Progenitor cell of endocrine pancreas (in vitro differentiated cells): ENCODE measurements at places on chromosomes 12 and 14. TPM values are rescaled to one million over a fixed set of nuclear protein-coding genes. Genes with fewer than 3 reads are reported as not detected.

Gene ERGIC2
- 105 and 115 TPM in 2 replicates for total RNA-seq

Gene AICDA
- total RNA-seq: not detected in 2 replicates

Gene LAG3
- 2.2 and 2.5 TPM in 2 replicates for total RNA-seq

Gene CYP27B1
- 2.0 and 2.5 TPM in 2 replicates for total RNA-seq

DNA sequence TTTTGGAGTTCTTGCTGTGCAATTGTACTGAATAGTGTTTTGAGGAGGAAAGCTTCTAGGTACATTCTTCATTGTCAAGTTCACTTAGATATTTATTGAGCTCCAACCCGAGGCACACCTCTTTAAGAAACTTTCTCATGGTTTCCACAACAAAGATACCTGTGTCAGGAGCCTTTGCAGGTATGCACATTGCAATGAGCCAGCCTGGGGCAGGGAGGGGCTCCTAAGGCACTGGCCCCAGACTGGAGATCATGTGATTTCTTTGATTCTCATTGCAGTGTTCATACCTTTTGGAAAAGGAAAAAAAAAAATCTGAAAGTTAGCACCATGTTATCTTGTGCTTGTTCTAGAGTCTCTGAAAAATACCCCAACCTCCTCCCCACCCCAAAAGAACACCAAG lies 80.3 kb downstream of the PRMT8 start:
- peak overlapping the region; percentile 15 for H3K4me3 ChIP-seq
- no peaks in the 10 kb centered on the region for H3K36me3 ChIP-seq

DNA sequence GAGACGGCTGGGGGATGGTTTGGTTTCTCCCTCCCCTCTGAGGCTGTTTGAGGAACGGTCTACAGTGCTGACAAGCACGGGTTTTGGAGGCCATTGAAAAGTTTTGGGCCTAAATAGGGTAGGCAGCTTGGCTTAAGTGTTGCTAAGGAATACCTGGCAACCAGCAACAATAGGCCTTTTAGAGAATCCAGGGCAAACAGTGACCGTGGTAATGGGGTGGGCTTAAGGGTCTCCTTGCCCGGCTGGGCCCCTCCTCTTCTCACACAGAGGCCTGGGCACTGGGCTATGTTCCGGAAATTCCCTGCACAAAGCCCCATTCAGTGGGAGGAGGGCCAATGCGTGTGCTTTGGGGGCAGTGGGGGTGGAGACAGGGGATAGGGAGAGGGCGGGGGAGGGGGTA lies 55.4 kb downstream of the ASCL1 start:
- peaks cover 14% of the 10 kb centered on the region for H3K4me1 ChIP-seq
- no peaks in the 10 kb centered on the region for H3K36me3 ChIP-seq
- peak overlapping the region; percentile 27 for H3K27ac ChIP-seq

- H3K27me3 ChIP-seq: peaks cover 16% of the 10 kb centered on the region
- no peaks in the 10 kb centered on the region for H3K36me3 ChIP-seq
- H3K4me3 ChIP-seq: no peak overlapping the region
- DNase-seq: no peak
These were observed 449.3 kb downstream of the FOXG1 start for GRCh38 chr14:29215853-29216252.

DNA sequence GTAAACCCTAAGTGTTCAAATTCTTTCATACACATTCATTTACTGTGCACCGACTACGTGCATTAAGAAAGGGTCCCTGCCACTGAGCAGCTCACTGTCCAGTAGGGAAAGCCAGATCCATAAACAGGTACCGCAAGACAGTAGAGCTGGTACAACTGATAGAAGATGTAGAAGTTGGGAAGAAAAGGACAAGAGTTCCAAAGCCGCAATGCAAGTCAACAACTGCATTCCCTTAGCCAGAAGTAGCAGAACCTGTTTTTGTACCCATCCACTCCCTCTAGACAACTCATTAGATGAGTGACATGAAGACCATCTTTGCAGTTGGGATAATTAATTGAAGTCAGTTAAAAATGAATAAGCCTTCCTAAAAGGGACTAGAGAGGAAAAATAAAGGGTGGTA lies 1.3 kb downstream of the SENP1 start:
- no peaks in the 10 kb centered on the region for H3K36me3 ChIP-seq
- H3K27me3 ChIP-seq: no peaks in the 10 kb centered on the region
- H3K27ac ChIP-seq: peak overlapping the region; percentile 19
- H3K4me1 ChIP-seq: peaks cover 28% of the 10 kb centered on the region
- H3K4me3 ChIP-seq: peak overlapping the region; percentile 98

DNA sequence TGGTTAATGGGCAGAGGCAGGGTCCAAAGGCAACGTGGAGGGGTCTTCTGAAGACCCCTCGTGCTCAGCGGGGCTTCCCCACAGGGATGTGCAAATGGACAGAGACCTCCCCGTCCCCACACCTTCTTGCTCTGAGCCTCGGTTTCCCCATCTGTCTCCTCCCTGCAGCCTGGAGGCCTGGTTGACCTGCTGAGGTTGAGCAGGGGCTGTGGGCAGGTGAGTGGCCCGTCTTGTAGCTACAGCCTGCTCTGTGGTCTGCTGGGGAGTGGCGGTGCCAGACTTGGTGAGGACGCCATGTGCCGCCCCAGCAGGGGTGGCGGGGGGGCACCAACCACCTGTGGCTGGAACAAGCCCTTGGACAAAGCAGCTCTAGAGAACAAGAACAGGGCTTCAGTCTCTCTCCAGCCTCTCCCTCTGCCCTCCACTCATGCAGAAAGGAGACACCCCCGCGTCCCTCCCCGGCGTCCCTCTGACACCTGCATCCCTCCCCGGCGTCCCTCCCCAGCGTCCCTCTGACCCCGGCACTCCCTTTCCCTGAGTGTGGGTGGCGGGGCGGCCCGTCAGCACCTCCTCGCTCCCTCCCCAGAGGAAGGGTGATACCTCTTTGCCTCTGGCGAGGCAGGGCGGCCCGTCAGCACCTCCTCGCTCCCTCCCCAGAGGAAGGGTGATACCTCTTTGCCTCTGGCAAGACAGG lies 83.7 kb downstream of the NOC4L start:
- no peak overlapping the region for H3K4me3 ChIP-seq
- H3K4me1 ChIP-seq: no peaks in the 10 kb centered on the region
- peaks cover 23% of the 10 kb centered on the region for H3K27me3 ChIP-seq
- DNase-seq: no peak
- H3K27ac ChIP-seq: no peak overlapping the region

DNA sequence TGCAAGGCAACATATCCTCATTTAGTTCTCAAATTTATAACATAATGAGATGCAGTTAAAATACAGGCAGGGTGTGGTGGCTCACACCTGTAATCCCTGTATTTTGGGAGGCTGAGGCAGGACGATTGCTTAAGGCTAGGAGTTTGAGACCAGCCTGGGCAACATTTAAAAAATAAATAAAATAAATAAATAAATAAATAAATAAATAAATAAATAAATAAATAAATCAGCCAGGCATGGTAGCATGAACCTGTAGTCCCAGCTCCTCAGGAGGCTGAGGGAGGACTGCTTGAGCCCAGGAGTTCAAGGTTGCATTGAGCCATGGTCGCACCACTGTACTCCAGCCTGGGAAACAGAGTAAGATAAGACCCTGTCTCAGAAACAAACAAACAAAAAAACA lies 39.4 kb downstream of the TCHP start:
- no peak for DNase-seq
- H3K27ac ChIP-seq: no peak overlapping the region
- no peak overlapping the region for H3K4me3 ChIP-seq
- no peaks in the 10 kb centered on the region for H3K27me3 ChIP-seq

GRCh38 chr12:77064896-77065360 lies 441 bp downstream of the E2F7 start:
- peaks cover 7% of the 10 kb centered on the region for H3K27me3 ChIP-seq
- no peak for DNase-seq
- peaks cover 4% of the 10 kb centered on the region for H3K36me3 ChIP-seq

GRCh38 chr14:90087433-90087832 lies 25.6 kb downstream of the KCNK13 start:
- H3K27me3 ChIP-seq: peaks cover 2% of the 10 kb centered on the region
- no peak overlapping the region for H3K27ac ChIP-seq
- no peak for DNase-seq
- no peak overlapping the region for H3K4me3 ChIP-seq
- H3K36me3 ChIP-seq: peaks cover 1% of the 10 kb centered on the region
- no peaks in the 10 kb centered on the region for H3K4me1 ChIP-seq

- peaks cover 6% of the 10 kb centered on the region for H3K36me3 ChIP-seq
- no peak for DNase-seq
- H3K27ac ChIP-seq: peak overlapping the region; percentile 99
- peaks cover 17% of the 10 kb centered on the region for H3K4me1 ChIP-seq
- H3K4me3 ChIP-seq: peak overlapping the region; percentile 89
- H3K27me3 ChIP-seq: no peaks in the 10 kb centered on the region
These were observed 767 bp upstream of the CCNT1 start for GRCh38 chr12:48717252-48717695.

DNA sequence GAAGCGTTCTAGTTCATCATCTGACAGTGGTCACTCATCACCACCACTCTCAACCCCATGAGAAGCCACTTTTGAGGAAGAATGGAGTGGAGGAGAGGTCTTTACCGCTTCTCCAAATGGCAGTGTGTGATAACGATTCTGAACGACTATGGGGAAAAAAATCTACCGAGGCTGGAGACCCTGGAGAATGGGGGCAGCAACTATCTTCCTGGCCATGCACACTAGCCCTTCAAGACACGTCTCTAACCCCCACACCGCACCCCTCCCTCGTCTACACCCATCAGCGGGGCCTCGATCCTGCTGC lies 365 bp downstream of the ING4 start:
- H3K27ac ChIP-seq: peak overlapping the region; percentile 98
- no peak for DNase-seq
- peaks cover 13% of the 10 kb centered on the region for H3K4me1 ChIP-seq
- peaks cover 14% of the 10 kb centered on the region for H3K36me3 ChIP-seq

GRCh38 chr12:79406993-79407392 lies 283.8 kb downstream of the PAWR start:
- no peaks in the 10 kb centered on the region for H3K27me3 ChIP-seq
- peaks cover 14% of the 10 kb centered on the region for H3K4me1 ChIP-seq
- no peak overlapping the region for H3K4me3 ChIP-seq

- no peaks in the 10 kb centered on the region for H3K27me3 ChIP-seq
- H3K27ac ChIP-seq: no peak overlapping the region
- H3K4me3 ChIP-seq: no peak overlapping the region
- DNase-seq: no peak
- H3K36me3 ChIP-seq: peaks cover 19% of the 10 kb centered on the region
- H3K4me1 ChIP-seq: peaks cover 11% of the 10 kb centered on the region
These were observed 25.9 kb upstream of the SRP54 start for GRCh38 chr14:34956931-34957330.

DNA sequence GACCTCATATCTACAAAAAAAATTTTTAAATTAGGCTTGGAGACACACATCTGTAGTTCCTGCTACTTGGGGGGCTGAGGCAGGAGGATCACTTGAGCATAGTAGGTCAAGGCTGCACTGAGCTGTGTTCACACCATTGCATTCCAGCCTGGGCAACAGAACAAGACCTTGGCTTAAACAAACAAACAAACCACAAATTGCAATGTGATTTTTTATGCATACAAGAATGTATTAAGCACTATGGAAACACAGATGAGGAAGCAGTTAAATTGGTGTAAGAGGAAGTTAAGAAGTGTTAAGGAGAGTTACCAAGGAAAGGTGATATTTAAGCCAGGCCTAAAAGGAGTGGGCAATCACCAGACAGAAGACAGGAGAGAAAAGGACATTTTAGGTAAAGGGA lies 83.6 kb upstream of the HECTD1 start:
- no peak for DNase-seq
- no peak overlapping the region for H3K27ac ChIP-seq
- no peaks in the 10 kb centered on the region for H3K4me1 ChIP-seq
- no peak overlapping the region for H3K4me3 ChIP-seq
